ENCODE measurements at places on chromosomes 2 and 18.
A peak's percentile ranks its signal among the peaks of the same experiment; 100 is the strongest.

GRCh38 chr2:170878066-170878465 is 51.0 kb upstream of the GORASP2 start:
- no peak for DNase-seq

DNA sequence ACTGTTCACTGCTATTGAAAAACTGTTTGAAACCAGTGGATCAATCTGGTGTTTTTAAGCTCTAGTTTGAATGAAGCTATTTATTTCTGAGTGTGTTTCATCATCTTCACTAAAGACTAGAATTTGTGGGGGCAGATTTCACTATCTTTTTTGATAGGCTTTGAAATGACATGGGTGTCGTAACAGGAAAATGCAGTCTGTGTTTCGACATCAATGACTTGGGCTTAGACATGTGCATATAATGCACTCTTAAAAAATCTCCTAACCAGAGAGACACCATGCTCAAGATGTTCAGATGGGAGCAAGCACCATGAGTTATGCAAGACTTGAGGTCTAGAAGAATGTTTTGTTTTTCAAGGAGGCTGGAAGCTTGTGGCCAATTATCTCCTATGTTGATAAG is 221.6 kb downstream of the GPD2 start:
- DNase-seq, result no peak

- DNase-seq, result no peak
Observed at GRCh38 chr18:11380968-11381367, 228.4 kb upstream of the SLC35G4 start.

- DNase-seq, result no peak
Observed at GRCh38 chr2:238954841-238955591, 107.1 kb downstream of the TWIST2 start.

GRCh38 chr18:2948038-2948437 is 64.9 kb downstream of the LPIN2 start:
- no peak for DNase-seq

DNA sequence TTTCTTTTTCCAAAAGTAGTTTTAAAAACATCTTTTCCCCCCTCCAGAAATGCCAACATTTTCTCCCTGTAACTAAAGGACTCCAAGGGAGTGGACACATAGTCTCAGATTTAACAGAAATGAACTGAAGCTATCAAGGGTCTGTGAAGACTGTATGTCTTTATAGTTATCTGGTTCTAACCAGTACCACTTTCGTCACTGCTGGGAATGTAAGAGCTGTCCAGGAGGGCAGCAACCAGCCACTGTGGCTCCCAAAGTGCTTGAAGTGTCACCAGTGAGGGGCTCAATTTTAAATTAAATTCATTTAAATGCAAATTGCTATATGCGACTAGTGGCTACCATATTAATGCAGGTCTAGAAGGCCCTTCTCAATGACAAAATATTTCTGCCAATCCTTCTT is 15.0 kb downstream of the RNF149 start:
- DNase-seq, result no peak

DNA sequence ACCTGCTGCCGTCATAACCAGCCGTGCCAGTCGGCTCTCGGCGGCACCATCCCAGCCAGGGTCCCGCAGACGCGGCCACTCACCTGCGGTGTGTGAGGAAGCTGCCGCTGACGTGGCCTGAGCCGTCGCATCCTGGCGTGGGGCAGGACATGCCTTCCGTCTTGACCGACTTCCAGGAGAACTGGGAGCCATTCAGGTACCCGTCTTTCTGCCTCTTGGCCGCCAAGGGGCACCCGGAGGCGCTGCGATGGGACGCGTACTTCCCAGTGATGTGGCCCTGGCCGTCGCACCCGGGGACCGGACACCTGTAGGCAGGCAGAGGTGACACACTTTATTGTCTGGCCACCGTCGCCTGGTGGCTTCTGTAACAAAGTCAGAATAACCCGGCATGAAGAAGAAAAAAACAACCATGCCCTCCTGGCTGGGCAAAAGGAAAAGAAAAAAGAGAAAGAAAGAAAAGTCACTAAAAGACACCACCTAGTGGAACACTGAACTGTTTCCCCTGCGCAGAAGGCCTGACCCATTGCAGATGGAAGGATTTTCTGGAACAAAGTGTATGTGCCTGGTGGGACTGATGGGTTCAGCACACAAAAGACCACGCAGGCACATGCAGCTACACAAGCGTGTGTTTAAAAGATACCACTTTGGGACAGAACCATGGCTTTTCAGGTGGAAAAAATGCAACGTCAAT is 94.9 kb upstream of the PXDN start:
- peak; percentile 40 for DNase-seq

DNA sequence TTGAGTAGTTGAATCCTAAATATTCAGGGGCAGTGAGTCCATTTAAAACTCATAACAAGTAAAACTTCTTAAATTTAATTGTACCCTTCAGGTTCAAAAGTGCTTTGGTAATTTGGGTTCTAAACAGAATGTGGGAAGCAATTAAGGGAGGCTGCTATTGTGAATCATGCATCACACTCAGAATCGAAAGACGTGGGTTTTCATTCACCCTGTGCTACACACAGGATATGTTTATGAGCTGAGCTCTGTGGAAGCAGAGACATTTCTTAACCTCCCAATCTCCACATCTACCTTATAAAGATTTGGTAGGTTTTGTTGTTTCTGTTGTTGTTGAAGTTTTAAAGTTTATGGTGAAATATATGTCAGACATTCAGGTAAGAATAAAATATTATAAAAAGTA is 633.4 kb downstream of the DPP10 start:
- DNase-seq, result no peak

DNA sequence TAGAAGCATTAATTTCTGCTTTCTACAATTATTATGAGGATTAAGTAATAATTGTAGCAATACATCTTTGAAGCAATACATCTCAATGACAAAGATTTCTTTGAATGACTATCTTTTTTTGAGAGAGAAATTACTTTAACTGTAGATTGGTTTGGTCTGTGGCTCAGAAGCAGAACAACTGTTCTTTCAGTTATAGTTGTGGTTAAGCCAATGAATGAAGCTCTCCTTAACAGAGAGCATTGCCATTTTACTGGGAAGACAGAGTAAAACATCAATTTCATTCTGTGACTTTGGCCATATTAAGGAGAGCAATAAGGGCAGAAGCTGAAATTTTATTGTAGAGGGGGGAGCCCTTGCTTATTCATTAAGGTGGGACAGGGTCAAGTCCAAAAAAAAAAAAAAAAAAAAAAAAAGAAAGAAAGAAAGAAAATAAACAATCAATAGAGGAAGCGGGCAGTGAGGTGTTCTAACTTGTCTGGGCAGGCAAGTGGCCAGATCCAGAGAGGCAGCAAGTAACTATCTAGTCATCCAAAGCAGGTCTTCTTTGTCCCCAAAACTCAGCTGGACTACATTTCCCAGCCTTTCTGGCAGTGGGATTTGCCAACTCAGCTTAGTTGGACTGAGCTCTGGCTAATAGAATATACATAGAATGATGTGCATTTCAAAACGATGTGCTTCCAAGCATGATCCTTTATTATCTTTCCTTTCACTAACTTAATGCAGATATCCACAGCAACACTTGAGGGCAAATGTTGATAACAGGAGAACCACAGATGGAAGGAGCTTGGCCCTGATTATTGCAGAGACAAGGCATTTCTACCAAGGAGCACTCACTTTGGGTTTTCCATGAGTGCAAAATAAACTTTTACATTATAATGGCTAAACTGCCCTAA is 462.7 kb upstream of the CDH20 start:
- DNase-seq, result no peak

GRCh38 chr2:46346719-46347118 is 49.5 kb downstream of the EPAS1 start:
- no peak for DNase-seq

GRCh38 chr18:23662309-23663263 is at the start of gene ANKRD29:
Gene ANKRD29 (minus strand): TSS chr18:23662911. CDS start chr18:23662730, 181 bp downstream.
- DNase-seq, result peak; percentile 66

- no peak for DNase-seq
Observed at GRCh38 chr18:44741085-44741484, 60.4 kb downstream of the SETBP1 start.

GRCh38 chr2:86562922-86563649 is at the start of gene CHMP3:
Gene CHMP3 (minus strand): TSS chr2:86563443. CDS start chr2:86563348, 95 bp downstream.
- DNase-seq, result peak; percentile 98

DNA sequence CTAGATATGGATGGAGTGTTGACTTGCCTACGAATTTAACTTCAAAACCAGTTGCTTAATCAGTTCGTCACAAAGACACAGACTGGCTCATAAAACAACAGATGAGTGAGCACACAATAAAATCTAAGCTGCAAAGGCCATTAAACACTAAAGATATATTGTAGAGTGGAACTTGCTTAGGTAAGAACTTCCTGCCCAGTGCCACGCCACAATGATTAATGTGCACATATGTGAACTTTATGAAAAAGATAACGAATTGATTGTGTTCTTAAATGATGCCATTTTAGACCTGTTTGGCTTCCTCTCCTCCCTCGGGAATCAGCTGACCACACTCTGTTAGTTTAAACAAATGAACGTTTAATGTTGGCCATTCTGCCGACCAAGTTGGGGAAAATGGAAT is 2031.3 kb upstream of the CELF4 start:
- DNase-seq, result no peak

- no peak for DNase-seq
Observed at GRCh38 chr2:11866358-11867335, 120.2 kb downstream of the LPIN1 start.

GRCh38 chr2:133380991-133381390 is 187.3 kb downstream of the NCKAP5 start:
- DNase-seq, result no peak

- DNase-seq, result no peak
Observed at GRCh38 chr2:177171418-177171865, 41.2 kb upstream of the HNRNPA3 start.

DNA sequence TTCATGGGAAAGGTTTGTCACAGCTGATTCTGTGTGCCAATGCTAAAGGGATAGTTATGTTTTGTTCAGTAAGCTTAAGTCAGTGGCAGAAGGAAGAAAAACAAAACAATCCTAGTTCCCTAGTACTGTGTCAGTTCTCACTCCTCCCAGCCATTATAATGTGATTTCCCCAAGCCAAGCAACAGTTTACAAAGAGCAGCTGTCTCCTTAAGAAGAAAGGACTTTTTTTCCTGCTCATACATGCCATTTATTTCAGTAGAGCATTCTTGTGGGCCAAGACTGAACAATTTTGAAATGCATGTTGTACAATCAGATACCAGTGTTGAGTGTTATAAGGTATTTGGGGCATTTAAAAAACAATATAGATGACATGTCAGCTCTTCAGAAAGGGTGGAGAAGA is 52.1 kb downstream of the NEMP2 start:
- no peak for DNase-seq

DNA sequence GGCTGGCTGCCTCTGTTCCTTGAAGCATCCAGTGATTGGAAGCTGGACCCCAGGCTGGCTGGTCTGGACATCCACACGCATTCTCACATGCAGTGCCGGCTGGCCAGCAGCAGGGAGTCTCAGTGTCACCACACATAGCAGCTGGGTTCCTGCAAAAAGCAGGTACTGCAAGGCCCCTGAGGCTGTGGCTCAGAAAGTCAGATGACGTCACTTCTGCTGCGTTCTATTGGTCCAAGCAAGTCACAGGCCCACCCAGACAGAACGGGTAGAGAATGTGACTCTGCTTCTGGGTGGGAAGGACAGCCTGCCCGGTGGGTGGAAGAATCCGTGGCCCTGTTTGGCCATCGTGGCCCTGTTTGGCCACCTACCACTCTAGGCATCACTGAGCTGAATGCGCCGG is 51.3 kb upstream of the SPP2 start:
- DNase-seq, result no peak

DNA sequence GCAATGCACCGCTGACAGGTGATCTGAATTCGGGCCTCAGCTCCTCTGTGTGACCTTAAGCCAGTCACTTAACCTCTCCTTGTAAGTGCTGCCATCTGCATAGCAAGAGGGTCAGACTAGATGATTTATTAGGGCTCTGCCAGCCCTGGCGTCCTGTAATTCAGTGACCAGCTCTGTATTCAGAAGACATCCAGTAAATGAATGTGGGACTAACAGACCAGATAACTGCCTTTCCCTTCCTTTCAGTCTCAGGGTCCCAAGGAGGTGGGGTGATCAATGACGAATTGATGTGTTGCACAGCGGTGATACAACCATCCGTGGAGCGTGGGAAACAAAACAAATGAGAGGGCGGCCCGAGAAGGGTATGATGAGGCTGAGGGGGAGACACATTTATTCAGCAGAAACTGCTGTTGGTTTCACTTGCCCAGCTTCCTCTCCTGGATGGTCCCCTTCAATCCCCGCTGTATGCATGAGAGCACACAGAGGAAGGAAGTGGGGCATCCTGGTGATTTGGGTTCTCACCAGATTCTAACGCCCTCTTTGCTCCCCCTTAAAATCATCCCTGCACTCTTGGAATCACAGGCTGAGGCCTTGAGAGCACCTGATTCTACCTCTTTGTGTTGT is 92.8 kb downstream of the VIT start:
- DNase-seq, result no peak

DNA sequence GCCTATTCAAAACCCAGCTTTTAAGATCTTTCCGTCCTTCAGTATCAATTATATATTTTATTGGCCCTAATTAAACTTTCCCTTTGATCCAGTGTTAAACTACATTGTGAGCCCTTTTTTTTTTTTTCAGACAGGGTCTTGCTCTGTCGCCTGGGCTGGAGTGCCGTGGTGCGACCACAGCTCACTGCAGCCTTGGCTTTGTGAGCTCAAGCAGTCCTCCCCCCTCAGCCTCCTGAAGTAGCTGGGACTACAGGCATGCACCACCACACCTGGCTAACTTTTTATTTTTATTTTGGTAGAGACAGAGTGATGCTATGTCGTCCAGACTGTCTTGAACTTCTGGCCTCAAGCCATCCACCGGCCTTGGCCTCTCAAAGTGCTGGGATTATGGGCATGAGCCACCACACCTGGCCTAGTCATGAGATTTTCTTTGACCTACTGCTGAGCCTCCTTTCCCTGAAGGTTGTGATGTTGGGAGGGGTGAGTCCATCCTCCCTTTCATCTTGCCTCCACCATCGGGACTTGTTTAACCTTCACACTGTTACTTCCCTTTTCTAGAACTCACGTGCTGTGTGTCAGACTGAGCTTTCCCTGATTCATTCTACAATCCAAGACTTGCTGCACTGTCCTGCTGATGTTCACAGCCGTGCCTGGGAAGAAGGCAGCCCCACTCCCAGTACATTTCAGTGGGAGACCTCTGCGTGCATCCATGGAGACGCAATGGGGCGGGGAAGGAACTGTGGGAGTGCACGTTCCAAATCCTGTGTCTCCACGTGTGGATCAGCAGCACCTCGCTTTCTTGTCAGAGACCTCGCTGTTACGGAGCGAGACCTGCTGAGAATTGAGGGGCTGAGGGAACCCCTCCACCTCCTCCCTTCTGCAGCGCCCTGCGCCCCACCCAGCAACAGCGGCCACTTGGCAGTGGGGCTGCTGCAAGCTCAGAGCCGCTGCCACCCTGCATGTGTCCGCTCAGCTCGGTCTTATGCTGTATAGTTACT is 10.8 kb downstream of the OXER1 start:
- no peak for DNase-seq

GRCh38 chr18:22509423-22509822 is 91.7 kb upstream of the CTAGE1 start:
- DNase-seq, result no peak

Data from CD8-positive, alpha-beta memory T cell (primary cell).